Cortex of kidney (tissue), 1 donor: ENCODE measurements at places on chromosomes 11 and 22.

DNA sequence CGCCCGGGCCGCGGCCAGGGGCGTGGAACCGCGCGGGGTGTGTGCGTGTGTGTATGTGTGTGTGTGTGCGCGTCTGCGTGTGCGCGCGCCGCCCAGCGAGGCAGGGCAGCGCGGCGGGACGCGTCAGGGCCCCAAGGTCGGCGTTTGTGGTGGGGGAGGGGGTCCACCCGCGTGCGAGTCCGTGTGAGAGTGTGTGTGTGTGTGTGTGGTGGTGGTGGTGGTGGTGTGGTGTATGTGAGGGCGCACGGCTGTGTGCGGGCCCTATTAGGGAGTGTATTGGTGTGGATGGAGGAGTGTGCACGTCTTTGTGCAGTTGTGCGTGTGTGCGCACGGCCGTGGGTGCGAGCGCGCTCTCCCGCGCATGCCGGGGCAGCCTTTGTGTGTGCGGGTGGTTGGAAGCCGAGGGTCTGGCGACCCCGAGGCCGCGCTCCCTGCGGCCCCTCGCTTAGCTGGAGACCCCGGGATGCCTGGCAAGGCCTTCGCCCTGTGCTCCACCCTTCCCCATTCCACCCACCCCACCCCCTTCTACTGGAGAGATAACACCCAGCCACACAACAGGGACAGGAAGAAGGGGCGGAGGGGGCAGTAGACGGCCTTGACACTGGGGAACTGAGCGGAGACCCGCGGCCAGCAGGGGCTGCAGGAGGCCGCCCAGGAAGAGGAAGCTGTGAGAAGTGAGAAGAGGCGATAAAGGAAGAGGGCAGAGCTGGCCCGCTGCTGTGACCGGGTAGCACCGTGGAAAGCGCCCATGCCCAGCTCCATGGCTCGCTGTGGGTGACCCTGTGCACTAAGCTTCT is 528 bp upstream of the ARRB1 start:
- DNase-seq: no peak

DNA sequence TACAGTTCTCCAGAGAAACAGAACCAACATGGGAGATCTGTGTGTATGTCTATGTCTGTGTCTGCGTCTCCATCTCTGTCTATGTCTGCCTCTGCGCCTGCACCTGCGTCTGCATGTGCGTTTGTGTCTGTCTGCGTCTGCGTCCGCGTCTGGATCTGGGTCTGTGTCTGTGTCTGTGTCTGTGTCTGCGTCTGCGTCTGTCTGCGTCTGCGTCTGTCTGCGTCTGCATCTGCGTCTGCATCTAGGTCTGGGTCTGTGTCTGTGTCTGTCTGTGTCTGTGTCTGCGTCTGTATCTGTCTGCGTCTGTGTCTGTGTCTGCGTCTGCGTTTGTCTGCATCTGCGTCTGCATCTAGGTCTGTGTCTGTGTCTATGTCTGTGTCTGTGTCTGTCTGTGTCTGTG is 88.4 kb upstream of the SLC22A12 start:
- DNase-seq: no peak

DNA sequence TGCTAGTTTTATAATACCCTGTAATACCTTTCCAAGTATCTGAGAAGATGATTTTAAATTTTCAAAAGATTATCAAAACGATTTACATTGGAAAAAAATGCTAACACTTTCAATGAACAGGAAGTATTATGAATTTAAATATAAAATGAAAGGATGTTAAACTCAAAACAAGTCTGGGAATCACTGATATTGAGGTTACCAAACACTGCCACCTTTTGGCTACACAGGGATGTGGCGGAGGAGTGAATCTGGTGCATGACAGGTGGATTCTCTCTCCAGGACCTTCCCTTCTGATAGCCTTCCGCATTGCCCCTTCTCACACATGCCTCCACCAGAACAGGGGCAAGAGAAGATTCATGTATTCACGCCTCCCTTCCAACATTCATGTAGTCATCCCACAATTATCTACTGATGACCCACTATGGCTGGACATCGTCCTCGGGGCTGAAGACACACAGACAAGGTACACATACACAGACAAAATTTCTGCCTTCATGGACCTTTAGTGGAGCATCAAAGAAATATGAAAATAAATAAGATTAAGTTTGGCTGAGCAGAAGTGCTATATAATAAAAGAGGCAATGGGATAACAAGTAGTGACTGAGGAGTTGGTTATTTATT is 34.7 kb downstream of the ATG16L2 start:
- DNase-seq: no peak

GRCh38 chr22:38070250-38070921 is 13.2 kb downstream of the PICK1 start:
- no peak for DNase-seq

DNA sequence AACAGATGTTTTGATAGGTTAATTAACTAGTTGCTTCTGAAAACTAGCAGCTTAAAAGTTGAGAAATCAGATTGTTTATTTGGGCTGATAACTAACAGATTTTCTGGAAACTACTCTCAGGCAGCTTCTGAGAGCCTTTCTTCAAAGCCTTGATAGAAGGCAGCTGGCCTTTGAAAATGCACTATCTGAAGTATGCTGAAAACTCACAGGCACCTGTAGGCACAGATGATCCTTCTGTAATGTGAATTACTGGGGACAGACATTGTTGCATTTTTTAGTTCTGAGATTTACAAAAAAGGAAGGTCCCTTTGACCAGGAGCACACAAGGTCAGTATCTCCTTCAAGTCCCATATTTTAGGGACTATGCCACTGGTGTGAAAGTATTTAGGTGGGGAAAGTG is 460.8 kb upstream of the CNTN5 start:
- DNase-seq: no peak

DNA sequence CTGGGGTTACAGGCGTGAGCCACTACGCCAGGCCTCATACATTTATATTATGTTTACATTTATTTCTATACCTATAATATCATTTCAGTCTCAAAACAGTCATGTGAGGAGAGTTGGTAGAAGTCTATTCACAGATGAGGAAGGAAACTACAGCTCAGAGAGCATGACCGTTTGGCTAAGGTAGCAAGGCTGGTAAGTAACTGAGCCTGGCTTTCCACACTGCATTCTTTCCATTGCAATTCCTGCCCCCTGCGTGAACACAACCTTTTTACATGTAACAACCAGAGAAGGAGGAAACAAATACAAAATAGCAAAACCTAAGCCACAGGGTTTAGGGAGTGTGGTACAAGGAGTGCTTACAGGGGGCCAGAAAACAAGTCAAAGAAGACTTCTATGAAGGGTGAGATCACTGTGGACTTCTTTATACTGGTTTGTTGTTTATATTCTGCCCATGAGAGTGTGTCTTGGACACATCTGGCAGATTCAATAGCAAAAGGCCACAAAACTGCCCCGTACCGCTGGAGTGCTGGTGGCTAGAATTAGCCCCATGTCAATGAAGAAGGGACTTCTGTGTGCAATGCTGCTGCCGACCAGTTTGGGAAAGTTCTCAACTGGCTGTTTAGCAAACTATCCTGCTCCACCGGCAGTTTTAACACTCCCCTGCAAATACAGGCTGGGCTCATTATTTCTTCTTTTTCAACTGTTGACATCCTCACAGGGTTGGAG is 19.0 kb downstream of the MICAL3 start:
- no peak for DNase-seq

DNA sequence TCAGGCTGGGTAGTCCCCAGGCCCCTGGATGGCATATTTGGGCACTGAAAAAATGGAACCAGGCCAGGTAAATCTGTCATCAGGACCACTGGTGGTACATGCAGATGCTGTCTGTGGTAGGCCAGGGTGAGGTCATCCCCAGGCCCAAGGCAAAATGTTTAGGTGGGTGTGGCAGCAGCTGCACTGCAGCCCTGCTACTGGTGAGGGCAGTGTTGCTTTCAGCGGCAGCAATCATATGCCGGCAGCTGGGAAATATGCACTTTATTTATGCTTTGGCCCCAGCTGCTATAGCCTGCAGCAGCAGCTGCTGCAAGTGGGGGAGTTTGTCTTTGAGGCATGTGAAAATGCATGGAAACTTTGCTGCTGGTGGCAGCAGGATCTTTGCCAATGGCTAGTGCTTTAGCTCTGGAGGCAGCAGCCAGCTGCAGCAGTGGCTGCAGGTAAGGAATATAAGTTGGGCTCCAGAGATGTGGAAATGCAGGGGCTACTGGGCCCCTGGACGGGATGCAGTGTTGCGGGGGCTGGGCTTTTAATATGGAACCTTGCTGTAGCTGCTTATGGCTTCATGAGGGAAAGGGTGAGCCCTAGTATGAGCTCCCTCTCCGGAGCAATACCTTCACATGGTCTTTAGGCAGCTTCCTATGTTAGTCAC is 365.7 kb upstream of the CADM1 start:
- no peak for DNase-seq

GRCh38 chr11:131447898-131448297 is 77.5 kb downstream of the NTM start:
- no peak for DNase-seq

- DNase-seq: no peak
Measured at GRCh38 chr11:44978274-44978960, 27.7 kb upstream of the TP53I11 start.

DNA sequence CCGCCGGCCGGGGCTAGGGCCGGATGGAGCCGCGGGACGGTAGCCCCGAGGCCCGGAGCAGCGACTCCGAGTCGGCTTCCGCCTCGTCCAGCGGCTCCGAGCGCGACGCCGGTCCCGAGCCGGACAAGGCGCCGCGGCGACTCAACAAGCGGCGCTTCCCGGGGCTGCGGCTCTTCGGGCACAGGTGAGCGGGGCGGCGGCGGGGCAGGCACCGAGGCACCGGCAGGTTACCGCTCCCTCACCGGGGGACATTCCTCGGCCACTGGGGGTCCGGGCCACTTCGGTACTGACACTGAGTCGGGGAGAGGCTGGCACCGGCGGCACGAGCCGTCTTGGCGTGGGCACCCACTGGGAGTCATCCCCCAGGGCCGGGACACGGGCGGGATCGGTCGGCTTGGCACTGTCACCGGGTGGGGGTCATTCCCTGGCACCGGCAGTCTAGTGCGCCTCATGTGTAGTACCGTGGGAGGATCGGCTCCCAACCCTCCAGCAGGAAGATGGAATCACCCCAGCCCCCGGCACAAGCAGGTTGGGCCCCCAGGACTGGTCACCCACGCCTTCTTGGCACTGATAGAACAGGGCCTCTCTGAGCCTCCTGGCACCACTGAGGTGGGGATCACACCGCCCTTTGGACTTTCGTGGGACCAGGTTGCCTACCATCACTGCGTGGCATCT is 511 bp downstream of the DGKZ start:
- no peak for DNase-seq

DNA sequence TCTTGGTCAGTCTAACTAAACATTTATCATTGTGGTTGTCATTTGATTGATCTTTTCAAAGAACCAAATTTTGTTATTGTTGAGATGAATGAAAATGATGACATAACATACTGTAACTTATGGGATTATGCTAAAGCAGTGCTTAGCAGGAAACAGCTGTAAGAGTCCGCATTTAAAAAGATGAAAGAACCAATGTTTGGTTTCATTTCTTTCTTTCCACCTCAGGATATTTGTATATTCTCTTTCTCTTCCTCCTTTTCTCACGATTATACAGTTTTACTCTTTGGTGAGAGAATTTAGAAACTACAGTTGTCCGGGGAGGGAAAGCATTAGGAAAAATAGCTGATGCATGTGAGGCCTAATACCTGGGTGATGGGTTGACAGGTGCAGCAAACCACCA is 23.1 kb downstream of the PIH1D2 start:
- DNase-seq: no peak

DNA sequence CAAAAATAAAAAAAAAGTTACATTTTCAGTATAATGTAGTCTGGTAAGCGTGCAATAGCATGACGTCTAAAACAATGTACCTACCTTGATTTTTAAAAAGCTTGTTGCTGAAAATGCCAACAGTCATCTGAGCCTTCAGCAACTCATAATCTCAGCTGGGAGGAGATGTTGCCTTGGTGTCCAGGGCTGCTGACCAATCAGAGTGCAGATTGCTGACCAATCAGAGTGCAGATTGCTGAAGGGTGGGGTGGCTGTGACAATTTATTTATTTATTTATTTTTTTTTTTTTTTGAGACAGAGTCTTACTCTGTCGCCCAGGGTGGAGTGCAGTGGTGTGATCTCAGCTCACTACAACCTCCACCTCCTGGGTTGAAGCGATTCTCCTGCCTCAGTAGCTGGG is 17.8 kb downstream of the ZBED4 start:
- no peak for DNase-seq

- no peak for DNase-seq
Measured at GRCh38 chr11:9103542-9104276, 12.3 kb upstream of the SCUBE2 start.

DNA sequence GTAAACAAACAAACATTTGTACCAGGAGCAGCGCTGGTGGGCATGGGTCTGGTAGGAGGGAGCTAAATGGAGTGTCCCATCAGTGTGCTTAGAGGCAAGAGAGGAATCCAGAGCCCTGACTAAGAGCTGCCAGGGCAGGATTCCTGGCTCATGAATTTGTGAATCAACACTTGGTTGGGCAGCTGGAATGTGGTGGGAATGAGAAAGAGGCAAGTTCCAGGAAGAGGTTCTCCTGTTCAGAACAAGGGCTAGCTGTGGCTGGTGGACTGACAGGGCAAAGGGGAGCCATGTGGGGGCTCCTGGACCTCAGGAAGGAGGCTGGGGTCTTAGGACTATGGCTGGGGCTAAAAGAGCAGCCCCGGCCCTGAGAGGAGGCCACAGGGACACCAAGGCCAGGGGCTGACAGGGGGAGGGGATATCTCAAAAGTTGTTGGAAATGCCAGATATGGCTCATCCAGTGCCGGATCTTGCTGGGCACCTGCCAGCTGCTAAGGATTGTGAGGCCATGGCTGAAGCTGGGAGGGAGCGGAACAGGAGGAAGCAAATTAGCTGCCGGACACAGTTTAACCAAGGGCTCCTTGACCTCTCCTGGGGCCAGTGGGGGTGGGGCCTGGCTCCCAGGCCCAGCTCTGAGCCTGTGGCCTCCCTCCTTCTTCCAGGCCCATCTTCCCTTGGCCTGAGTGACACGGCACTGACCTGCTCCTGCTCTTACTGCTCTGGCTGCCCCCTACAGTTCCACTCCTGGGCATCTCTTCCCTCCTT is 14.6 kb upstream of the P2RY6 start:
- DNase-seq: no peak

- DNase-seq: no peak
Measured at GRCh38 chr22:35840302-35840739, 122.6 kb downstream of the APOL5 start.

- DNase-seq: no peak
Measured at GRCh38 chr22:45802054-45802453, 130.4 kb downstream of the ATXN10 start.

DNA sequence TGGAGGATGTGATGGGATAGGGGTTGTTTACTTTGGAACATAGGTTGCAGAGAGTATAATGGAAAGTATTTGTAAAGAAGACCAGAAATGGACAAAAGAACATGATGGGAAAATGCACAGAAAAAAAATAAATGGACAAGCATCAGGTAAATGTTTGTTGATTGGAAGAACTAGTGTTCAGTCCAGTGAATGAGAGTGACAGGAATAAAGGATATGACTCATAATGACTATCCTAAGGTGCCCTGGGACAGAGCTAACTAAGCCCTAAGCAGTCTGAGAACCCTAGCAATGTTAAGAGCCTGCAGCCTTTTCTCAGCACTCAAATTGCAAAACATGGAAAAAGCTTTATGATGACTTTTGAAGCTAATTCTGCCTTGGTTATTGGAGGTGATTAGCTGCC is 732.8 kb upstream of the ANO5 start:
- DNase-seq: no peak

- no peak for DNase-seq
Measured at GRCh38 chr11:44116234-44116830, 20.9 kb downstream of the EXT2 start.

- DNase-seq: no peak
Measured at GRCh38 chr11:82980292-82980691, 78.8 kb downstream of the DDIAS start.
